Spinal cord (tissue), 10 donors: ENCODE measurements at places on chromosomes 5 and 9. TPM values are rescaled to one million over a fixed set of nuclear protein-coding genes. Genes with fewer than 3 reads are reported as not detected.

DNA sequence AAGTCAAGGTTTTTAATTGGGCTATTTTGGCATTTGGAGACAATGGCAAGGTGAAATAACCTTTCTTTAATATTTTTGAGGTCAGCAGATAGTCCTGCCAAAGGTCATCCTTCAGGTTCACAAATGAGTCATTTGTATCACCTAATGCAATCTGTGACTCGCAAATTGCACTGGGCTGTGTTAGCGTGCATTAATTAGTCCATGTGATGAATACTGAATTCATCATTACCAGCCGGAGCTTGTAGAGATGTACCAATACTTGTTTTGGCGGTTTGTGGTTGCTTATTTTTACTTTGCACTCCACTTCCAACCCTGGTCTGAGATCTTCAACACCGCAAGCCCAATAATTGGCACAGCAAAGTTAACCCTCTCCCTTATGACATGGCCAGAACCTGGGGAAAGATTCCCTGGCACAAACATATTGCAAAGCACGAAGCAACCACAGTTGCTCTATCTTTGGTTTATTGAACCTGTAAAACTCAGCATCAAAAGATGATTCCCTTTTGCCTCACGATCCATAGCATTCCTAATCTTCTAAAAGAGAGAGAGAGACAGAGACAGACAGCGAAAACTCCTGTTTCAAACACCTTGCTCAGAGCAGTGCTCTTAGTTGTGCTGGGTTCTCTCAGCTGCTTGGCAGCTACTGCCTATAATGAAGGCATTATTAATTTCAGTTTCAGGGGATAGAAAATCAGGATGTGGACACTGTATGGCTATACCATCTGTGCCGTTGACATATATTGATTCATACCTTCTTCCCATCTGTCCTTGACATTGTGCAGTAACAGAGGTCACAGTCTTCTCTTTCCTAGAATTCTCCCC is 178.1 kb downstream of the EBF1 start:
- no peak overlapping the region for H3K4me3 ChIP-seq
- no peak overlapping the region for H3K27ac ChIP-seq
- no peaks in the 10 kb centered on the region for H3K4me1 ChIP-seq
- DNase-seq, result no peak

The PTCH1 gene
- 24.2 TPM for total RNA-seq

DNA sequence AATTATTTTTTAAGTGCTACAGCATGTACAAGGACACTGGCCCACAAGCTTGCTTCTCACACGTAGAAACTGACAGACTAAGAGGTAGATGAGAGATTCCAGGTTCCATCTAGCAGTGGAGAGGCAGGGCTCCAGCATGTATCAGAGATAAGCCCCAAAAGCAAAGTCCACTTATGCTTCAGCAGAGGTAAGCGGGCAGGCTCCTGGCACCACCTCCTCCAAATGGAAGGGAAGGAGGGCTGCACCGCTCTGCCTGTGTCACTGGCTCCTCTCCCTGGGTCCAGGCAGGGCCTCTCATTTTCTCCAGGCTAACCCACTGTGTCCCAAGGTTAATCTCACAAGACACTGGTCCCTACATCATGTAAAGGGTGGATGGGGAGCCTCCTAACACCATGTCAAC is 15.9 kb downstream of the GRHPR start:
- no peak for DNase-seq
- H3K4me1 ChIP-seq, result peaks cover 17% of the 10 kb centered on the region
- H3K36me3 ChIP-seq, result peaks cover 62% of the 10 kb centered on the region
- H3K27ac ChIP-seq, result no peak overlapping the region
- no peak overlapping the region for H3K4me3 ChIP-seq
- no peaks in the 10 kb centered on the region for H3K27me3 ChIP-seq

- H3K27me3 ChIP-seq, result no peaks in the 10 kb centered on the region
- no peak overlapping the region for H3K4me3 ChIP-seq
- H3K27ac ChIP-seq, result no peak overlapping the region
- no peaks in the 10 kb centered on the region for H3K36me3 ChIP-seq
- DNase-seq, result no peak
These were observed 1095.1 kb downstream of the DTWD2 start for GRCh38 chr5:117893211-117893610.

GRCh38 chr5:169980418-169981053 is at the start of gene INSYN2B:
TSS of gene INSYN2B (minus strand) at chr5:169980495. CDS start at chr5:169883898, 96,597 bp downstream.
- H3K27me3 ChIP-seq, result no peaks in the 10 kb centered on the region
- H3K27ac ChIP-seq, result no peak within 1 kb of the TSS
- H3K4me1 ChIP-seq, result peaks cover 8% of the 10 kb centered on the region

- DNase-seq, result no peak
- H3K4me1 ChIP-seq, result no peaks in the 10 kb centered on the region
- H3K27me3 ChIP-seq, result no peaks in the 10 kb centered on the region
- H3K4me3 ChIP-seq, result no peak overlapping the region
These were observed 17.7 kb downstream of the RFESD start for GRCh38 chr5:95664204-95664786.

The GABRA1 gene
- 25.3 TPM for total RNA-seq

GRCh38 chr9:72132052-72132451 is 17.2 kb upstream of the GDA start:
- no peak overlapping the region for H3K27ac ChIP-seq
- DNase-seq, result no peak
- H3K4me3 ChIP-seq, result no peak overlapping the region

The SLC34A3 gene
- total RNA-seq, result not detected

DNA sequence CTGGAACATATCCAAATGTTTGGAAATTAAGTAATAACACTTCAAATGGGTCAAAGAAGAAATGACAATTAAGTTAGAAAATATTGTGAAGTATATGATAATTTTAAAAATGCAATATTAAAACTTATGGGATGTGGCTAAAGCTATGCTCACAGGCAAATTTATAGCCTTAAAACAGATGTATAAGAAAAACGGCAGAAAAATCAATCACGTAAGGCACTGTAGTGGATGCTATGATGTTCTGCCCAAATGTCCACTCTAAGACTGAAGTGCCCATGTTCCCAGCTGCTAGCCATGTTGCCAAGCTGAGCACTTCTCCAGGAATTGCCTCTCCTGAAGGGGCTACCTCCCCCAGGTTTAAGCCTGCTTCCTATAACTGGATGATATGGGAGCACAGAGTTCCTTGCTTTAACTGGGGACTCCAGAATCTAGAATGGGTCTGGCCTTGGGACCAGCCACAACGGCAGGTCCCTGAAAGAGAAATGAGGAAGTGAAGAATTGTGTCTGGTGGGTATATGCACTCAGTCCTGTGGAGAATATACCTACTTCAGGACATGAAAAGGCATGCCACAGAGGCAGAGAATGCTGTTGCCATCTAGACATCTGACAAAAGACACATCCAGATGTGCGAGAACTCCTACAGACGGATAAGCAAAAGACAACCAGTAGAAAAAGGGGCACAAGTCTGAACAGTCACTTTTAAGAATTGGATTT is 78.2 kb upstream of the RXRA start:
- no peak overlapping the region for H3K27ac ChIP-seq
- peaks cover 2% of the 10 kb centered on the region for H3K27me3 ChIP-seq
- no peak overlapping the region for H3K4me3 ChIP-seq
- peaks cover 16% of the 10 kb centered on the region for H3K4me1 ChIP-seq
- DNase-seq, result no peak

DNA sequence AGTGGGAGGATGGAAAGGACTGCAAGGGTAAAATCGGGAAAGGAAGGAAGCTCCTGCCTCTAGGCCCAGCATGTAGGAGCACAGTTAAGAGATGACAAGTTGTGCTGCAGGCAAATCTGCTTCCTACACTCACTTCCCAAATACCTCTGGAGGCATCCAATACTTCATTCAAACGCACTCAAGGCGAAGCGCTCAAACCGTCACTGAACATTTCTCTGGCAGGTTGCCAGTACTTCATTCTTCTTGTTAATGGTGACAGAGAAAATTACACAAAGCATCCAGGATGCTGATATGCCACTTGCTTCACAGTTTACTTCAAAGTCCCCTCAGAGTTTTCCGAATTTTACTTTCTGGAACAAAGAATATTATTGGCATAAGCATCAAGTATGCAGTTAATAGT is 59.8 kb downstream of the NREP start:
- H3K27me3 ChIP-seq, result no peaks in the 10 kb centered on the region
- no peaks in the 10 kb centered on the region for H3K36me3 ChIP-seq
- peaks cover 4% of the 10 kb centered on the region for H3K4me1 ChIP-seq
- DNase-seq, result peak; percentile 80

The PCDHB3 gene
- 5.5 TPM for total RNA-seq

The CBY3 gene
- not detected for total RNA-seq

DNA sequence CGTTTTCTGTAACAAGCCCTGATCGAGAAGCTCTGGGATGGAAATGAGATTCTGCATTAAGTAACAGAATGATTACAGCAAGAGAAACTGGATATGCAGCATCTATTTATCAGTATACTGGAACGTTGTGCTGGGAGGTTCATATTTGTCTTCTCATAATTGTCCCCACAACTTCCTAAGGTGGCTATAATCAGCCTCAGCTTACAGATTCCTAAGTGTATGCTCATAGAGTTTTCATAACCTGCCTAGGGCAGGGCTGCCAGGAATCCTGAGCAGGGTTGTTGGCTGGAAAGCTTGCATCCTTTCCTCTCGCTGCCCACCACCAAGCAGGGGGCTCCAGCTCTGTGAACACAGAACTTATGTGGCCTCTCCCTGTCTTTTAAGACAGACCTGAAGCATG is 70.2 kb downstream of the FNBP1 start:
- no peak overlapping the region for H3K27ac ChIP-seq
- no peaks in the 10 kb centered on the region for H3K4me1 ChIP-seq
- H3K27me3 ChIP-seq, result no peaks in the 10 kb centered on the region
- no peak for DNase-seq

The ANKRD34B gene
- 0.39 TPM for total RNA-seq
